ENCODE measurements at places on chromosomes 5 and 9. TPM values are rescaled to one million over a fixed set of nuclear protein-coding genes. Genes with fewer than 3 reads are reported as not detected.

Gene KCTD16
- total RNA-seq, result under 0.01 TPM

Gene LMX1B
- total RNA-seq, result not detected

Gene EQTN
- total RNA-seq, result not detected

Gene NIM1K
- 1.8 TPM for total RNA-seq

Gene DOCK2
- total RNA-seq, result 72.2 TPM

Gene PLCXD3
- 1.0 TPM for total RNA-seq

Gene GLRA1
- not detected for total RNA-seq

Gene GMCL2
- total RNA-seq, result not detected

Gene MTMR12
- total RNA-seq, result 50.8 TPM

Gene PFN3
- total RNA-seq, result not detected

Gene SLC34A3
- total RNA-seq, result 0.17 TPM

Gene SH2D3C
- 68.7 TPM for total RNA-seq

Gene IRX2
- 96.4 TPM for total RNA-seq

Gene EDIL3
- total RNA-seq, result 18.6 TPM

Gene SHROOM1
- 7.7 TPM for total RNA-seq

Gene SLC24A2
- 0.03 TPM for total RNA-seq

Gene DMRT2
- total RNA-seq, result not detected

Gene SLC36A3
- not detected for total RNA-seq

Gene C9
- not detected for total RNA-seq

Gene CARD6
- 14.7 TPM for total RNA-seq

Gene PTPDC1
- 24.5 TPM for total RNA-seq

Gene GPR150
- total RNA-seq, result not detected

Gene PCDHGC5
- total RNA-seq, result 1.8 TPM

Gene RNF180
- 9.8 TPM for total RNA-seq

Gene FRMD3
- total RNA-seq, result 13.4 TPM

Gene FOXI1
- not detected for total RNA-seq

Gene CTXN3
- not detected for total RNA-seq

Gene GADD45G
- total RNA-seq, result 12.6 TPM

Gene FBN2
- total RNA-seq, result under 0.01 TPM

Gene CCDC187
- total RNA-seq, result 22.3 TPM

Gene KIF20A
- total RNA-seq, result 3.0 TPM

Gene PCDHGA1
- total RNA-seq, result not detected

Gene CA9
- not detected for total RNA-seq

Gene DRD1
- total RNA-seq, result not detected

Gene LCN2
- total RNA-seq, result 41.5 TPM

Gene IRF1
- 81.0 TPM for total RNA-seq

Gene RECK
- total RNA-seq, result 12.5 TPM

Gene PDE6A
- total RNA-seq, result not detected

Gene ADAMTSL1
- 4.9 TPM for total RNA-seq

Gene CDK5RAP2
- total RNA-seq, result 83.7 TPM

Gene C5orf52
- total RNA-seq, result not detected

Gene SOHLH1
- total RNA-seq, result not detected

Gene LEAP2
- total RNA-seq, result 1.0 TPM

Gene NR3C1
- 88.5 TPM for total RNA-seq

Gene PTPRD
- total RNA-seq, result 26.0 TPM

Gene ARHGEF28
- total RNA-seq, result 24.9 TPM

Gene CAVIN4
- total RNA-seq, result 2.4 TPM

Gene PRRX2
- total RNA-seq, result not detected

Gene C7
- 117 TPM for total RNA-seq

Gene TMEM252
- not detected for total RNA-seq
